Colonic mucosa (tissue), 4 donors: ENCODE measurements at places on chromosomes 16 and 17.

- no peaks in the 10 kb centered on the region for H3K27me3 ChIP-seq
- DNase-seq: no peak
- H3K36me3 ChIP-seq: no peaks in the 10 kb centered on the region
- no peak overlapping the region for H3K4me3 ChIP-seq
Measured at GRCh38 chr17:32298298-32298697, 32.7 kb downstream of the RHBDL3 start.

DNA sequence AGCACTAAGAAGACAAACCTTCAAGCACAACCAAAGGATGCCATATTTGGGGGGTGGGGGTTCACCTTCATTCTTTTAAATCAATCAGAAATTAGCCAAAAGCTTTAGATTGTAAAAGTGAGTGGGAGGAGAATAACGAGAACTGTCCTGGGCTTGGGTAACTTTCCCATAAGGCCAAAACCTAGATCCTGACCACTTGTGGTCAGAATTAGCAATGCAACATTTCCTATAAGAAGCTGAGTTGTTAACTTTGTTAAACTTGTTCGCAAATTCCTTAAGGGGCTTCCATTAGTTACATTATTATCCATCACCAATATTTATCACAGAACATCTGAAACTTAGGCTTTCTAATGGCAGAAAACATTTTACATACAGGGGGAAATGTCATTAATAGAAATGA, 25.1 kb downstream of the STAT5B start:
- DNase-seq: no peak
- H3K36me3 ChIP-seq: no peaks in the 10 kb centered on the region
- peak overlapping the region; percentile 7 for H3K27ac ChIP-seq
- H3K4me3 ChIP-seq: no peak overlapping the region
- peaks cover 5% of the 10 kb centered on the region for H3K4me1 ChIP-seq

- no peak for DNase-seq
- no peak overlapping the region for H3K4me3 ChIP-seq
- H3K4me1 ChIP-seq: no peaks in the 10 kb centered on the region
- no peaks in the 10 kb centered on the region for H3K27me3 ChIP-seq
- H3K27ac ChIP-seq: no peak overlapping the region
- no peaks in the 10 kb centered on the region for H3K36me3 ChIP-seq
Measured at GRCh38 chr16:16027728-16028310, 78.4 kb downstream of the ABCC1 start.

DNA sequence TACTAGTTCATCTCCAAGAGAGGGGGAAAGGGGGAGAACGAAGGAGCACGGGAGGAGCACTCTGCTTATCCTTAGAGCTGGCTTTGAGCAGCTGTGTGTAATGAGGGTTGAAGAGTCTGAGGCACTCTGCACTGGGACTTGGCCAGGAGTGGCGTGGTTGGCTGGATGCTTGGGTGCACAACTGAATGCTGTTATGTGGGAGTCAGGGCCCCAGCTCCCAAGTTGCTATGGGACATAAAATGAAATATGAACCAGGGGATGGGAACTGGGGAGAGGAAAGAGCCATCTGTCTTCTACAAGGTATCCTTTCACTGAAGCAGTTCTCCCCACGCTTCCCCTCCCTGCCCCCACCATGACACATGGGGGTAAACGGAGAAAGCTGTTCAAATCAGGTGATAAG, 105.9 kb upstream of the ANKFN1 start:
- no peaks in the 10 kb centered on the region for H3K4me1 ChIP-seq
- H3K4me3 ChIP-seq: no peak overlapping the region
- no peak for DNase-seq
- no peaks in the 10 kb centered on the region for H3K36me3 ChIP-seq
- H3K27me3 ChIP-seq: no peaks in the 10 kb centered on the region

DNA sequence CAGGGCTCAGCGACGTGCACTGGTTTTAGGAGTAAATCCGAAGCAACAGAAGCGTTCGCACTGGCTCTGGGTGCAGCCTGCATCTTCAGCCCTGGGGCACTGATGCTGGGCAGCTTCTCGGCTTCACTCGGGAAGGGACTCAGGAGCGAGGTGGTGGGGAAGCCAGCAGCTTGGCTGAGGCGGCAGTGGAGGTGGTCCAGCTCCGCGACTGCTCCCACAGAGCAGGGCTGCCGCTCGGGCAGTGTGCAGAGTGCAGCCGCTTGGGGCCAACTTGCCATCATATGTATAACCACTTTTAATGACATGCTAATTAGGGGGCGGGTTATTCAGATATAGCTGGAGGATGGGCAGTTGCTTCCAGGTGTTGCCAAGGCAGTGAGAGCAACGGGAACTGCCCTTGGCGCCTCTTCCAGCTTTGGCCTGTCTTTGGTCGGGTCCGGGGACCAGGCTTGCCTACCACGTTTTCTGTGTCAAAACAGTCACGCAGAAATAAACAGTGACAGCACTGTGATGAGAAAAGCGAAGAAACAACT, 26.7 kb downstream of the METRNL start:
- H3K4me1 ChIP-seq: peaks cover 12% of the 10 kb centered on the region
- H3K27me3 ChIP-seq: no peaks in the 10 kb centered on the region
- H3K4me3 ChIP-seq: no peak overlapping the region
- H3K27ac ChIP-seq: no peak overlapping the region
- H3K36me3 ChIP-seq: no peaks in the 10 kb centered on the region
- no peak for DNase-seq

DNA sequence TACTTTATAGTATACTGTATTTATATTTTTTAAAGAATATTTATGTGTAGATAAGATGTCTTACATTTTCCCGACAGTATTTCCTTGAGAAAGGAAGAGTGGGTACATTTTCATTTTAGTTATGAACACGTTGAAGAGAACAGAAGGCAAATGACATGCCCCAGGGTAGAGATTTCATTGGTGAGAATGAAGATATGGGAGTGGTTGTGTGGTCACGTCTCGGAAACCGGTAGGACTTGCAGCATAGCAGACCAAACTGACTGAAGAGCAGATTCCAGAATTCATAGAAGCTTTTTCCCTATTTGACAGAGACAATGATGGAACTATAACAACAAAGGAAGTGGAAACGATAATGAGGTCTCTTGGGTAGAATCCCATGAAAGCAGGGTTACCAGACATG, 71.7 kb downstream of the KCNJ2 start:
- H3K27ac ChIP-seq: no peak overlapping the region
- no peak for DNase-seq
- no peak overlapping the region for H3K4me3 ChIP-seq
- no peaks in the 10 kb centered on the region for H3K4me1 ChIP-seq
- no peaks in the 10 kb centered on the region for H3K27me3 ChIP-seq

DNA sequence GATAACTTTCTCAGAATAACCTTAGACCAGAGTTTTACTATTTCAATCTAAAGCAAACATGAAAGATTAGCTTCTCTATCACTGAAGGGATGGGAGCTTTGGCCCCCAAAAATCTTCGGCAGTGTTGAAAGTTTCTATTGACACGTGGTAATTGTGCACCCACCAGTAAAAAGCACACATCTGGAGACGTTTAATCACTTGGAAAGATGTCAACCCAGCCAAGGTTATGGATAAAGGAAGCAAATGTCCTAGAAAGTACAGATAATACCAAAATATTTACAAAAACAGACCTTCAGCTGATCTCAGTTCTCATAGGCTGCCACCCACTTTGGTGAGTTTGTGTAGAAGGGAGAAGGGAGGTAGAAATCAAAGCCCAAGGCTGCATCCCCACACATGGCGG, 5.3 kb downstream of the MYCBPAP start:
- no peak overlapping the region for H3K27ac ChIP-seq
- no peak for DNase-seq
- H3K4me3 ChIP-seq: no peak overlapping the region
- H3K4me1 ChIP-seq: no peaks in the 10 kb centered on the region

- no peaks in the 10 kb centered on the region for H3K27me3 ChIP-seq
- peaks cover 16% of the 10 kb centered on the region for H3K36me3 ChIP-seq
- peak overlapping the region; percentile 72 for H3K4me3 ChIP-seq
- peak; percentile 39 for DNase-seq
- peak overlapping the region; percentile 93 for H3K27ac ChIP-seq
- H3K4me1 ChIP-seq: peaks cover 5% of the 10 kb centered on the region
Measured at GRCh38 chr17:81510785-81511553, 1.6 kb downstream of the ACTG1 start.

GRCh38 chr16:87166934-87167333, 150.3 kb downstream of the C16orf95 start:
- no peak overlapping the region for H3K4me3 ChIP-seq
- no peaks in the 10 kb centered on the region for H3K4me1 ChIP-seq
- H3K36me3 ChIP-seq: no peaks in the 10 kb centered on the region
- H3K27ac ChIP-seq: no peak overlapping the region

GRCh38 chr17:68697850-68698361, 96.7 kb upstream of the FAM20A start:
- H3K4me1 ChIP-seq: no peaks in the 10 kb centered on the region
- H3K4me3 ChIP-seq: no peak overlapping the region
- no peak overlapping the region for H3K27ac ChIP-seq
- DNase-seq: no peak

- no peak for DNase-seq
- no peaks in the 10 kb centered on the region for H3K27me3 ChIP-seq
- no peaks in the 10 kb centered on the region for H3K4me1 ChIP-seq
Measured at GRCh38 chr17:282000-282911, 70.4 kb downstream of the RPH3AL start.

- H3K27ac ChIP-seq: no peak overlapping the region
- DNase-seq: no peak
- no peak overlapping the region for H3K4me3 ChIP-seq
- peaks cover 3% of the 10 kb centered on the region for H3K4me1 ChIP-seq
- H3K36me3 ChIP-seq: peaks cover 6% of the 10 kb centered on the region
Measured at GRCh38 chr16:11781773-11782172, 15.3 kb downstream of the ZC3H7A start.

DNA sequence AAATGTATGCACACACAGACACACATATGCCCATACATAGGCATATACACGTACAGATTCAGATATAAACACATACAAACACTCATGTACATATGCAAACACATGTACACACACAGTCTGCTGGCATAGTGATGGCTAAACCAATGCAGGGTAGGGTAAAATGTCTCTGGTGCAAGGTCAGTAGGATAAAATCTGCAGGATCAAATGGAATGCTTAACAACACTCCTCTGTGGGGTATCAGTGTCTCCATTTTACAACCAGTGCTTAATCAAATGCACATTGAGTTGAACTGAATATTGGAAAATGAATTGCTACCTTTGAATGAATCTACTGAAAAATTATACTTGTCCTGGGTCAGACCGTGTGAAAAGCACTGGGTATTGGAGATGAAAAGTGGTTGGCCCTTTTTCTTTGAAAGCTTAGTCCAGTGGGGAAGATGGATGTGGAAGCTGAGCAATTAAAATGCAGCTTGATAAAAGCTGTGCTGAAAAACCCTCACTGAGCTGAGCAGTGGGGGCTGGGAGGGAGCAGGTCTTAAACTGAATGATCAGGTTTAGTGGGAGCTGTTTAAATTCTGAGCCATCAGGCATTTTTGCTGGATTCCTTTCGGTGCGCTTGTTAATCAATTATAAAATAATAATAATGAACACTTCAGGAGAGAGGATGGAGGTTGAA, 314.7 kb downstream of the HAPSTR1 start:
- no peaks in the 10 kb centered on the region for H3K4me1 ChIP-seq
- DNase-seq: no peak
- no peak overlapping the region for H3K27ac ChIP-seq
- no peaks in the 10 kb centered on the region for H3K36me3 ChIP-seq
- H3K27me3 ChIP-seq: no peaks in the 10 kb centered on the region

- no peak overlapping the region for H3K4me3 ChIP-seq
- no peaks in the 10 kb centered on the region for H3K27me3 ChIP-seq
- peaks cover 27% of the 10 kb centered on the region for H3K4me1 ChIP-seq
- no peak overlapping the region for H3K27ac ChIP-seq
- H3K36me3 ChIP-seq: no peaks in the 10 kb centered on the region
- peak; percentile 74 for DNase-seq
Measured at GRCh38 chr16:87366288-87366687, 17.3 kb downstream of the FBXO31 start.

DNA sequence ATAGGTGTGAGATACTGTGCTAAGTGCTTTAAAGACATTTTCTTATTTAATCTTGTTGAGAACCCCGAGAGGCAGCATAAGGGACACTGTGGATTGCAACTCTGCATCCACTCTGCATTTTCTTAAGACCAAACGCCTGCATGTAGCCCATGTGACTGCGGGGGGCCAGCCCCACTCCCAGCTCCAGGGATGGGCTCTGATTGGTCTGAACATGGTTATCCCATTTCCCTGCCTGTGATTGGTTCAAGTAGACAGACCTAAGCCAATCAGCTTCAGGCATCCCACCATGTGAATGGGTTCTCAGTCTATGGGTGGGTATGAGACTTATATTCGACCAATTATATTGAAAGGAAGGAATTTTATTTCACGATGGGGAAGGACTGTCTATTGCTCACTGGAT, 33.2 kb upstream of the USP7 start:
- no peaks in the 10 kb centered on the region for H3K4me1 ChIP-seq
- no peak overlapping the region for H3K27ac ChIP-seq
- H3K36me3 ChIP-seq: no peaks in the 10 kb centered on the region
- H3K27me3 ChIP-seq: no peaks in the 10 kb centered on the region
- DNase-seq: no peak
- H3K4me3 ChIP-seq: no peak overlapping the region
